ENCODE measurements at places on chromosomes 12 and 14.
A peak's percentile ranks its signal among the peaks of the same experiment; 100 is the strongest.

- DNase-seq, result no peak
These were observed 27.8 kb upstream of the BHLHE41 start for GRCh38 chr12:26152507-26153102.

GRCh38 chr14:68539241-68539737, 253.6 kb downstream of the ZFP36L1 start:
- no peak for DNase-seq

DNA sequence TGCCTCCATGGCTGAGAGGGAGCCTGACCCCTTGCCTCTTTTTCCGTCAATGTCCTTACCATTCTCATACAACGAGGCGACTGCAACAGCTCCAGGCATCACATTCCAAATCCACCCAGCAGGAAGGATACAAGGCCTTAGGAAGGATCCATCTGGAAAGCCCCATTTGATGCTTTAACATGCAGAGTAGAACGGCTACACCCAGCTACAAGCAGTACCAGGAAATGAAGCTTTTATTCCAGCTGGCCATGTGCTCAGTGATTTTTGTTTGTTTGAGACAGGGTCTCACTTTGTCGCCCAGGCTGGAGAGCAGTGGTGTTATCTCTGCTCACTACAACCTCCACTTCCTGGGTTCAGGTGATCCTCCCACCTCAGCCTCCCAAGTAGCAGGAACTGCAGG, 124.8 kb downstream of the TMEM132D start:
- no peak for DNase-seq

DNA sequence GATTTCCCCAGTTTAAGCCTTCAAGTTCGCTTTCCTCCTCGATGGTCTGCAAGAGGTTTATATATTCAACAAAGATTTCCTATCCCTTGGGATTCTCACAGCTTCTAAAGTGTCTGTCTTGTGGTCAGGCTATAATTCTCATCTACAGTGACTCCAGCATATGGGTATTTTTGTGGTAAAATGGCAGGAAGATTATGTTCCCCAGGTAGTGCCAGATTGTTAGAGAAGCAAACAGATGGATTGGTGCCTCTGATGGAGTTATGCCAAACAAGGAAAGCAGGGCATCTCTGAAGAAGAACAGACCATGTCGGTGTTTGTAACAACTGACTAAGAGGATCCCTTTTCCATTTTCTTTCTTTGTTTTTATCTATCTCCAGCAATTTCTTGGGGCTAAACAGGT, 5.5 kb upstream of the CCDC175 start:
- DNase-seq, result no peak

DNA sequence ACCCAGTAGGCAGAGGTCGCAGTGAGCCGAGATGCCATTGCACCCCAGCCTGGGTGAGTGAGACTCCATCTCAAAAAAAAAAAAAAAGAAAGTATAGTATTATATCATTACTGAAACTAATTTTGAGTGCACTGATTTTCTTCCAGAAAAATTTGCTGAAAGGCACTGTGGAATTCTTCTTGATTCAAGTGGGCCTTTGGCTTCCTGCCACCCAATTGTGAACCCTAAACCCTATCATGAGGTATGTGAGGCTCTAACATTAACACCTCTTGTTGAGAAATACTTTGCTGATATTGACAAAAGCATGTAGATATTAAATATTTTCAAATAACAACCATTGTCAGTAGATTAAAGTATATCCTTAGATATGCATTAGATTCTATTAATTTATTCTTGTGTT, 211.2 kb downstream of the LRRK2 start:
- no peak for DNase-seq

GRCh38 chr12:109723311-109723881, 9.8 kb downstream of the FAM222A start:
- no peak for DNase-seq

GRCh38 chr12:132604151-132604618, 6.2 kb downstream of the LRCOL1 start:
- DNase-seq, result no peak

- no peak for DNase-seq
These were observed 9.7 kb downstream of the SLCO1C1 start for GRCh38 chr12:20704860-20705259.

DNA sequence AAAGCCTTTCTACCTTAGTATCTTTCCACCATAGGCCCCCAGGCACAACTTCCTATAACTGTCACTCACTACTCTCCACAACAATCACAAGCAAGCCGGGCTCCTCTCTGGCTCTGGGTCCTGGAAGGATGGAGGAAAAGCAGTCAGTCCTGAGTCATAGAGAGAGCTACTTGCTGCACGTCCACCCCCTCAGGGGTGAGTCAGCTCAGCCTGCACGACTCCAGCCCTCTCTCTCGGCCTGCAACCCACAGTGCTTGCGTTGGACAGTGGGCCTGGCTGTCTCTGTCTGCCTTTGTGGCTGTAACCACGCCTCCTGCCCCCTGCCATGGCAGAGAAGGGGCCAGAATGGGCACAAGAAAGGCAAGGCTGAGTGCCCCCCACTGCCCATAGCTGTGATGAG, 154.1 kb upstream of the FKBP4 start:
- DNase-seq, result no peak

GRCh38 chr12:48924617-48925303, 532 bp downstream of the FKBP11 start:
- DNase-seq, result peak; percentile 47

GRCh38 chr12:54419088-54419887, at the start of gene ITGA5:
TSS of gene ITGA5 (minus strand) at chr12:54419266. CDS start at chr12:54419198, 68 bp downstream.
- DNase-seq, result no peak

- no peak for DNase-seq
These were observed 195.5 kb downstream of the EGLN3 start for GRCh38 chr14:33755358-33755757.

DNA sequence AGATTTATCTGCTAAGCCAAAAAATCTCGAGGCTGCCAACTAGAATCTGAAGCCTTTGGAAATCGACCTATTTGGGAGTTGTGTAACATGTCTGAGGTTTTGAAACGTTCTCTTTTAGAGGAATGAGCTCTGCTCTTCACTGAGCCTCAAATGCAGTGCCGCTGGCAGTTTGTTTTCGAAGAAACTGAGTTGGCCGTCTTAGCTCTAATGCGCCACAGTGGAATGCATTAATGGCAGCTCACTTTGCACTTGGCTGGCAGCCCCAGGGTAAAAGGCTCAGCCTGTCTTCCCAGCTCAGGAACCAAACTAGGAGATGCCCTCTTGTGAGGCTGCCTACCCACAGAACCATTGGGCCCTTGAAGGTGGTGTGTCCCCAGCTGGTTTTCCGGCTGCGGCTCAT, 53.8 kb downstream of the SFSWAP start:
- DNase-seq, result no peak

- DNase-seq, result no peak
These were observed 290.3 kb downstream of the DPF3 start for GRCh38 chr14:72603639-72604038.

- DNase-seq, result no peak
These were observed 10.3 kb downstream of the KRT7 start for GRCh38 chr12:52243259-52243855.

All from GM12864 (cell line).